ENCODE measurements at places on chromosomes 16 and 17. TPM values are rescaled to one million over a fixed set of nuclear protein-coding genes. Genes with fewer than 3 reads are reported as not detected.

The CNTNAP4 gene
- total RNA-seq: not detected

The CCL2 gene
- total RNA-seq: not detected

The TMEM204 gene
- total RNA-seq: 115 TPM

The C17orf78 gene
- not detected for total RNA-seq

The KRT15 gene
- total RNA-seq: not detected

The SF3B3 gene
- 291 TPM for total RNA-seq

The HOXB3 gene
- total RNA-seq: 3.5 TPM

The TBC1D3B gene
- total RNA-seq: 6.1 TPM

The SLC47A2 gene
- total RNA-seq: not detected

The CMTM2 gene
- total RNA-seq: 0.26 TPM

The HEATR9 gene
- 4.1 TPM for total RNA-seq

The KRTAP4-9 gene
- total RNA-seq: not detected

The LRRC46 gene
- 1.0 TPM for total RNA-seq
